ENCODE measurements at places on chromosomes 2 and 18.

DNA sequence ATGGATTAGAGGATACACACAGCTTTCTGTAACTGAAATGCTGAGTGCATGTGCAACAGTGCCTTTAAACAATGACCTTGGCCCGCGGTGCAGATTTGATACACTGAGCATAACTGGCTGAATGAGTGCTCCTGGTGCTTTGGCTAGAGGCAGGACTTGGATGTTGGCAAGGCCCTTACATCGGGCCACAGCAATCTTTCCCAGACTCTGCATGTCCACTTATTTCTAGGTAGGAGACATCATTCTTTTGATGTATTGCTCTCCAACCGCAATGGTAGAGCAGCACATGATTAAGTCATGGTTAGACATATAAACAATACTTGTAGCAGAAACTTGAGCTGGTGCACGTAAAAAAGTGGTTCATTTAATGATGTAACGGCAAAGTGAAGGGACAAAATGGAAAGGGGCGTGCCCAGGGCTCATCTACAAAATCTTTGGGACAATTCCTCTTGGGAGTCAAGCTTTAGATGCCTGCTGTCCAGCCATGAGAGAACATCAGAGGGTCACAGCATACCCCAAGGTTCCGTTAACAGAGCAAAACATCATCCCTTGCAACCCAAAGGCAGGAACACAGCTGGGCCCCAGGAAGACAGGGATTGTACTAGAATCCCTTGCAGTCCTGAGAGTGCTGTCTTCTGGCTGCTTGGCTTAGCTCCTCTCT lies 43.4 kb downstream of the RAB31 start:
- DNase-seq = no peak

DNA sequence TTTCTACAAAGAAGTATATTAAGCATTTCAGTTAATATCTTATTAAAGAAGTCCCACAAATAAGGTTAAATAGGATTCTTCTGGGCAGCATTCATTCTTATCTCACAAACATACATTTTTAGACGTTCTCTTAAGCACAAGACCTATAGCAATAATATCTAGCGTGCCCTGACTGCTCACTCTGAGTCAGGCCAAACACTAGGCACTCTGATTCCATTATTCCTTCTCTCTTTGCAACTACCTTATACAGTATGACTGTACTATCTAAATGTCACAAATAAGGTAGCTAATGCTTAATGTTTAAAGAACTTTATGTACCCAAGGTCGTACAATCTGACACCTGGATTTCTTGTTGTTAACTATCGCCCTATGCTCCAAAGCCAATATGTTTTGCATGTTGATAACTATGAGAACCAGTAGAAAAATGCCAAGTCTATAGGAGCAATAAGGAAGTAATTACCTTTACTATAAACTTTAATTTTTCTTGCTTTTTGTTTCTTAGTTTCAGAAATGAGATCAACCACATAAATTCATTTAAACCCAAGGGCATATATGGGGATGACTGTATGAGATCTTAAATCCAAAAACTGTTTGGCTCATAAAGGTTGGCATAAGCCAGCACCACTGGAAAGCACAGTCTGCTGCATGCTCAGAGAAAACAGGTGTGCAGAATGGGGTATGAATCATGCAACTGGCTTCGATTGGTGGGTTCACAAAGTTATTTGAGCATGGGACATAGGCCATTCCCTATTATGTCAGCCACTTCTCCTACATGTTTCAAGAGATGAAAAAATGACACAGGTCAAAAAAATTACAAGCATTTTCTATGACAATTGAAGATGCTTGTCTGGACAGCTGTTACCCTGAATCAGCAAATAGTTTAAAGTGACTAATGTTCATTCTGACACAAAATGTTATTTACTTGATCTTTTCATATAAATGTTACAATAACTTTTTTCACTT lies 352.0 kb downstream of the IRS1 start:
- no peak for DNase-seq

DNA sequence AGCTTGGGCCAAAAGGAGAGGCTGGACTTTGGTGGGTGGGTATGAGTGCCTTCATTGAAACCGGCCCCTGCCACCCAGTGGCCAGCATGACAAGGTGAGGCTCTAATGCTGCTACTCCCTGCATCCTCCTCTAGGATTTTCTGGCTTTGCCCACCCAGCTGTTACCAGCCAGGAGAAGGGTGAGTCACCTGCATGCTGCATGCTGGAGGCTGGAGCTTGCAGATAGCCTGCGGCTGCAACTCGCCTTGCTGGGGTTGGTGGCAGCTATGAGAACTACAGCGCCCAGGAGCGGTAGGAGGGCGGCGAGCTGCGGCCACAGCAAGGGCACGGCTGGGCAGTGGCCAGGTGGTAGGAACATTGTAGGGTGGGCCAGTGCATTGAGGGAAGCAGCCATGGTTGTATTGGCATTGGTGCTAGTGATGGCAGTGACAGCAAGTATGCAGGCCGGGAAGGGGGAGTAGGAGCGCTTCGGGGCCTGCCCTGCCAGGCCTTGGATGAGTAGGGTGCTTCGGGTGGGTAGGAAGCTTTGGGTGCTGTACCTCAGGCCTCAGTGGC lies 75.4 kb upstream of the SLC35G4 start:
- no peak for DNase-seq

DNA sequence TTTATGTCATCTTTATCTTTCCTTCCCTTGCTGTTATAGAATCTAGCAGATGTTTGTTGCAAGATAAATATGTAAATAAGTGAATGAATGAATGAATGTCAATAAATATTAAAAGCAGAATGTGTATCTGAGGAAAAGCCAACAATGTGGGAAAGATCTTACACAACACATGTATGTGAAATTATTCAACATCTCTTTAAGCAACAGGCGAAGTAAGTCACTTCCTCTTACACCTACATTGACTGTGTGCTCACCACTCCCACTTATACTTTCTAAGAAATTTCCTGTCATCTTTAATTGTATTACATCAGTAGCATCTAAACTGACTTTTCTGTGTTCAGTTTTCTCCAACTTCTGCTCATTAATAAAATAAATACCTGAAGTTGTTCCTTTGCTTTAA lies 43.0 kb downstream of the RAD51AP2 start:
- DNase-seq = no peak

DNA sequence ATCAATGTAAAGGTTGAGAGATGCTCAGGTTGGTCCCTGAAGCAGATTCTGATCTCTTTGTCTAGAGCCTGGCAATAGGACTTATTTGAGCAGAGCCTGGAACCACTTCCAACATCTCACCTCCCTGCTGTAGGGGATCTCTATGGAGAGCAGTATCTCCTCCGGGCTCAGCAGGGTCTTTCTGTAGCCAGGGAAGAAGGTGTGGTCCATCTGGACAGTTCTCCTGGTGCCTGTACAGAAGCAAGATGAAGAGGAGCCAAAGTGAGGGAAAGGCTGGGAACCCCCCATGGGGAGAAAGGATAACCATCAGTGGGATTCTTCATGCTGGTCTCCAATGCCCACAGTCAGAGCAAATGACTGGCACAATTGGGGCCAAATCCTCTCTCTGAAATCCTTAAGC lies 34.8 kb downstream of the XDH start:
- no peak for DNase-seq

DNA sequence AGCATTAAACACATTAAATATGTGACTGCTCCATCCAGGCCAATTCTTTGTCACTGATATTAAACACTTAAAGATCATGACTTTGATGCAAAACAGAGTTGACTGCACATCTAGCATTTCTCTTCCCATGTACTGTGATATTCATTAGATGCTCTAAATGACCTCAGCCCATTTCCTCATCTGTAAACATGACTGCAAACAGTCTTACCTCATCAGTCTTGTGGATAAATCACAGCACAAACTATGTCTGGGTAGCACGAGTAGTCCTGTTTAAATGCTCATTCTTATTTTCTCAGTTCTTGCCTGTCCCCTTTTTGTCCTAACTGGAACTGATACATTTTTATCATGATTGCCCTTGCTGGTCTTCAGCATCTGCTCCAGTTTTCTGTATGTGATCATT lies 1974.8 kb upstream of the LRRTM1 start:
- DNase-seq = no peak

DNA sequence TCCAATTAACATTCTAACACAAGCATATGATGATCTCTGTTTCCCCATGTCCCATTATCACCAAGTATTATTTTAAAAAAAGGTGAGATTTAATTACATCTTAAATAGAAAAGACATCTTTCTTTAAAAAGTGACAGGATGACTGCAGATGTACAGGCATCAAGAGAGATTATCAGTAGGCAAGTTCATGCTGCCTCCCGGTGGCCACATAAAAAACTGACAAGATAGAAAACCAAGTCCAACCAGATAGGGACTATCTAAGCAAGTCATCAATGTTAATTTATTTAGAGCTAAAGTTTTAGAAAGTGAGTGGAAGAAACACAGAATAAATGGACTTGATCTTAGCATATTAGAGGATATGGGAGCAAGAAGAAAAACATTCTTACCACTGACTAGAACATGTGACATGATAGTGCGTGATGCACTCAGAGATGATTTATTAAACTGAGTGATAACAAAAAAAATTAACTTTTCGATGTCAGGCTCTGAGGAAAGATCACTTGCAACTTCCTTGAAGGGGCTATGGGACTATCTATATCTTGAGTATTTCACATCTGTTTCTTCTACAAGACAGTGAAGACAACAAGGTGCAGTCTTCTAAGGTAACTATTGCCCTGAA lies 5.4 kb upstream of the TDRD15 start:
- peak; percentile 6 for DNase-seq

GRCh38 chr2:147538088-147538487 lies 306.7 kb upstream of the ACVR2A start:
- DNase-seq = no peak

- DNase-seq = no peak
Observed at GRCh38 chr2:101718993-101719571, 21.6 kb downstream of the MAP4K4 start.

DNA sequence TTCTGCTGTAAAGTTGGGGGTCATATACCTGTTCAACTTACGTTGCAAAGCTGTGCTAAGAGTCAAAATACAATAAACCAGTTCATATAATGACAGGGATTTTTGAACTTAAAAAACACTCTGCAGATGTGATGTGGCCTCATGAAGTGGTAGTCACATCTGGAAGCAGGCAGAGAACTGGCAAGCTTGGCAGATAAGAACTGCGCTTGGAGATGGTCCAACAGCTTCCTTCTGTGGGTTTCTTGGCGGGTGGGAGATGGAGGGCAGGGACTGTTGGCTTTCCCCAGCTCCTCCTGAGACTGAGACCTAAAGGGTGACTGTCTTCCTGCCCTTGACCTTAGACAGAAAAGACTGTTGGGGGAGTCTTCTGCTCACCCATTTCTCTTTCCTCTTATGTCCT lies 140.4 kb downstream of the CTIF start:
- no peak for DNase-seq

DNA sequence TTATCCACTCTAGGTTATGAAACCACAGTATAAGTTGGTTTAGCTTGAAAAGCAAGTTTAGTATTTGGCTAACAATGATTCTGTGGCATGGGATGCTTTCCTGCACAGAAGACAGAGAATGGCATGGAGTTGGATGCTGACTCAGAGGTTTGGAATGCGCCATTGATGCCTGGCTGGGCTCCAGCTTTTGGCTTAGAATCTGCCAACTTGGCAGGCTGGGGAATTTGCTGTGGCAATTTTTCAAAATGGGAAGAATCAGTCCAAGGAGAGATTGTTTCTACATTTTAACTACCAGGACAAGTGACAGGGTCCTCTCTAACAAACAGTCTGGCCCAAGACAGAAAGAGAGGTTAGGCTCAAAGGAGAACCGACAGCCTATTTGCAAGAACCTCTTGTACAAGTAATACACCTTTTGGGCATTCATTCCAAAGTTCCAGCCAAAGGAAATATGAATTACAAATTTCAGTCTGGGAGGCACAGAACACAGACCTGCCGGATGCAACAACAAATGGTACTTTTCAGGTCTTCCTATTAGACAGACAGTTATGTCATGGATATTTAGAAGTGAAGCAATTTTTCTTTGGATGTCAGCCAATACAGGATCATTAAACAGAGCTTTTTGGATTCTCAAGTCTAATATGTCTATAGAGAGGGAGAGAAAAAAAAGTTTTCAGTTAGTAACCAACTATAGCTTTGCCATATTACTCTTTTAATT lies 1027.7 kb downstream of the TMEM182 start:
- peak; percentile 24 for DNase-seq

- no peak for DNase-seq
Observed at GRCh38 chr2:124880995-124881394, 855.9 kb downstream of the CNTNAP5 start.

DNA sequence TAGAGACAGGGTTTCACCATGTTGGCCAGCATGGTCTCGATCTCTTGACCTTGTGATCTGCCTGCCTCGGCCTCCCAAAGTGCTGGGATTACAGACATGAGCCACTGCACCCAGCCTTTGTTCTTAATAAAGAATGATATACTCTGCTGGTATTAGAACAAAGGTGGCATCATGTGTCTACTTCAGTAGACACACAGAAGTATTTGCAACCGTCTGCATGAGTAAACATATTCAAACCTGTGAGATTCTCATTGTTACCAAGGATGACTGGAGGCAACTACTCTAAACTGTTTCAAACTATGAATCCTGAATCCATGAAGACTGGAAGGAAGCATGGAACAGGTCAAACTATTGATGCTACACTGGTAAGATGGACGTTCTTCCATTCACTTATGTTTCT lies 32.1 kb downstream of the MBD2 start:
- no peak for DNase-seq

DNA sequence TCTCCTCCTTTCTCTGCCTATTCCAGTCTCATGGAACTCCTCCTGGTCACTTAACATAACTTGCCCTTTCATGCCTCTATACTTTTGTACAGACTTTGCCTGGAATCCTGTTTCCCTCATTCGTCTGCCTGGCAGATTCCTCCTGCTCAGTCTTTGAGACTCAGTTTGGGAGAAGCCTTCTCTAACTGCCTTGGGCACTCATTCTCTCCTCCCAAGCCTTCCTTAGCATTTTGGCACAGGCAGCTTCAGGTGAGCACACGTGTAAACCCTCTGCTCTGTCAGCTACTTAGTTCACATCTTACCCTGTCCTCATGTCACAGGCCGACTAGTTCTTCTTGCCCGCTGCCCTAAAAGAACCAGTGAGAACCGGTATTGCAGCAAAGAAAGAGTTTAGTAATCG lies 6.0 kb upstream of the FAM98A start:
- DNase-seq = no peak

DNA sequence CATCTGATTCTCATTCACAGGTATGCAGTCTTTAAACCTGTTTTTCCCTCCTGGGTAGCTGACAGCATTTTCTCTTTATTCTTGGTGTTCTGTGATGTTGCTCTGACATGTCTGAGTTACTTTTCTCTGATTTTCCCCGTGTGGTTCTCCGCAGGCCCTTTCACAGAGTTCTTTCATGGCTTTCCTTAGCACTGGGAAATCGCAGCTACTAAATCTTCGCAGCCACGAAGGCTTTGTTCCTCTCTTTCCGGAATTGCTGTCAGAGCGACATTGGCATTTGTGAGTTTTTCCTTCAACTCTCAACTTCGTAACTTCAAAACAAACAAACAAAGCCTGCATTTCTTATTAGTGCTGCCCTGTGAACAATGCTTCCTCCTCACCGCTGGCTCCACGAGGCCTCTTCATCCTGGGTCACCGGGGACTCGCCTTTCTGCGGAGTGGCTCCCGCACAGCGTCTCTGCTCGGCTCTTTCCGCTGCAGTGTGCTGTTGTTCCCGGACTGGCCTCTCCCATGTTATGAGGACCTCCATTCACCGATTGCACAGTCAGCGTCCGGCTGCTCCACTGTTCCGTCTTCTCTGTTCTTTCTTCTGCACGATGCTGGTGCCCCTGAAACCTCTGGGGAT lies 16.1 kb downstream of the COLEC11 start:
- no peak for DNase-seq
